ENCODE measurements at places on chromosomes 5 and 9.

DNA sequence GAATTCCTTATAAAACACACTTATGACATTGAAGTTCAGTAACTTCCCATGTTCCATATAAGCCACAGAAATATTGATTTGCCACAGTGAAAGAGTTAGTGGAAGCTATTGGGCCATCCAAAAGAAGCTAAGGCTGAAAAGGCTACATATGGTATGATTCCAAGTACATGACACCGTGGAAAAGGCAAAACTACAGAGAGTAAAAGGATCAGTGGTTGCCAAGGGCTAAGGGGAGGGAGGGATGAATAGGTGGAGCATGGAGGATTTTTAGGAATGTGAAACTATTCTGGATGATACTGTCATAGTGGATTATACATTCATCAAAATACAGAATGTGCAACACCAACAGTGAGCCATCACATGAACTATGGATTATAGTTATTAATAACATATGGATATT is 109.7 kb downstream of the F2RL2 start:
- no peak for DNase-seq

GRCh38 chr9:113409883-113410206 is 630 bp downstream of the POLE3 start:
- DNase-seq, result no peak

GRCh38 chr5:50593681-50594080 is 72.8 kb upstream of the PARP8 start:
- no peak for DNase-seq

- DNase-seq, result no peak
Measured at GRCh38 chr9:127216888-127217217, 47.7 kb upstream of the GARNL3 start.

- DNase-seq, result no peak
Measured at GRCh38 chr5:58797021-58797420, 214.1 kb downstream of the RAB3C start.

DNA sequence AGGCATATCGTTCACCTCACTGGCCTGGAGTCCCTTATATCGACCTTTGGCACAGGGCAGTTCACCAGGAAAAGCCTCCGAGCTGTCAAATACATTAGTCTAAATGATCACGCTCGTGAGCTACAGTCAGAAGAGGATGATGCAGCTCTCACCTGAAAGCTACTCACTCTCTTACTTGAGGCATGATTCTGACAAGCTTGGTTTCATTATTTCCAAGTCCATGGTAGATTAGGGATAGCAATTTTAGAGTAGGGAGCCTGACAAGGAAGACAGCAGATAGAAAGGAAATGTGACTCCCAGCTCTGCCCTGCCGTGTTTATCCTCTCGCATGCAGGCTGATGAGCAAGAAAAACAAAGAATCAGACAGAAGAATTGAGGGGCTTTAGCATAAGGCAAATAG is 98.0 kb upstream of the MAP1B start:
- DNase-seq, result no peak

GRCh38 chr5:142798099-142798770 is 28.1 kb downstream of the ARHGAP26 start:
- DNase-seq, result no peak

- DNase-seq, result no peak
Measured at GRCh38 chr5:160474084-160474483, 52.4 kb downstream of the PTTG1 start.

GRCh38 chr9:35741740-35742139 is 7.3 kb downstream of the GBA2 start:
- no peak for DNase-seq

DNA sequence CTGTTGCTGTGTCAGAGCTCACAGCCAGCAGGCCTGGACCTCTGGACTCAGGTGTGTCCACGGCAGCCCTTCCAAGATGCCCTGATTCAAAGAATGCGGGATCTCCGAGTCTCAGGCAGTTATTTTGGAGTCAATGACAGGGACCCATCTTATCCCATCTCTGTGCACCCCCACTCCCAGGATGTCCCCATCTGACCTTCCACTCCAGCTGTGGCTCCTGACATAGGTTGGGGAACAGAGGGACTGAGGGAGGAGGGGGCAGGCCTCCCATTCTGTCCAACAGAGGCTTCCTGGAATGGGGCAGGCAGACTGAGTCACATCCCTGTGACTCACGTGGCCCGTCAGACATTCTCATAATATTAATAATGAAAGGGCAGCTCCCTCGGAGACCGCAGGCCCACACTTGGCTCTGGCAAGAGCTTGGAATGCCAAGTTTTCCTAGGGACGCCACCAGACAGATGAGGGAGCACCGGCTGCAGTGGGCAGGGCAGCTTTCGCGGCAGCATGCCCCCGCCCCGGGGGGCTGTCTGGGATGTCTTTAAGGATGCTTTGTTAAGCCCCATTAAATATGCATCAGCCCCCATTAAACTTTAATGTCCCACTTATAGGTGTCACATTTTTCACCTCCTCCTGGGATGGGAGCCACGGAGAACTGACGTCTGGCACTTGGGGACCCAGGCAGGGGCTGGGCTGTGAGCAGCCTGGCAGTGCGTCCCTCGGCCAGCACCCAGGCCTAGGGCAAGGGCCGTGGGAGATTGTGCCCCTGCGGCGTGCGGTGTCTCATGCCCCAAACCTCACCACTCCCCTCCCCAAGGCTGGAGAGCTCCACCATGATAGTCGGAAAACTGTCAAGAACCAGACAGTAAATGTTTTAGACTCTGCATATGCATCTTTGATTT is 23.6 kb upstream of the FIBCD1 start:
- no peak for DNase-seq

Data from HEK293T (cell line).